Lung (tissue), 17 donors: ENCODE measurements at places on chromosomes 7 and 10.

- H3K4me3 ChIP-seq: no peak overlapping the region
- H3K36me3 ChIP-seq: peaks cover 4% of the 10 kb centered on the region
- no peak overlapping the region for H3K27ac ChIP-seq
- H3K4me1 ChIP-seq: peaks cover 3% of the 10 kb centered on the region
- DNase-seq: no peak
- no peaks in the 10 kb centered on the region for H3K27me3 ChIP-seq
Measured at GRCh38 chr7:112283382-112283910, 77.0 kb downstream of the ZNF277 start.

DNA sequence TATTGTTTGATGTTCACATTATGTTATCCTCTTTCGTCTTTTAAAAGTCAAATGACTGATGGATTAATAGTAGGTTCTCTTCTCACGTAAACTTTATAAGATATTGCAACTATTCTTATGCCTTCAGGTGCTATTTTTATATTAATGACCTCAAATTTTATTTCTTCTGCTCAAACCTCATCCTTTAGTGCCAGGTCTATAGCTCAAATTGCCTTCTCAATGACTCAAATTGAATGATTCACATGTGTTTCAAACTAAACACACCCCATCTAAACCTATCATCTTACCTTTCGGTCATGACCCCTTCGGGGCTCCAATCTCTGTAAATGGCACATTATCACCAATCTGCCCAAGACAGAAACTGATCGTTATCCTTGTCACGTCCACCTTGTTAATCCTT is 22.0 kb upstream of the LIPF start:
- no peaks in the 10 kb centered on the region for H3K4me1 ChIP-seq
- no peak overlapping the region for H3K4me3 ChIP-seq
- H3K36me3 ChIP-seq: no peaks in the 10 kb centered on the region
- no peaks in the 10 kb centered on the region for H3K27me3 ChIP-seq
- H3K27ac ChIP-seq: no peak overlapping the region

- peaks cover 25% of the 10 kb centered on the region for H3K27me3 ChIP-seq
- peak; percentile 84 for DNase-seq
- no peak overlapping the region for H3K4me3 ChIP-seq
- peaks cover 77% of the 10 kb centered on the region for H3K4me1 ChIP-seq
- H3K36me3 ChIP-seq: peaks cover 5% of the 10 kb centered on the region
Measured at GRCh38 chr10:110502851-110503301, 5.2 kb downstream of the DUSP5 start.

GRCh38 chr7:101287032-101287431 is 34.6 kb downstream of the IFT22 start:
- H3K4me3 ChIP-seq: no peak overlapping the region
- H3K27ac ChIP-seq: no peak overlapping the region
- no peaks in the 10 kb centered on the region for H3K36me3 ChIP-seq
- H3K4me1 ChIP-seq: no peaks in the 10 kb centered on the region

DNA sequence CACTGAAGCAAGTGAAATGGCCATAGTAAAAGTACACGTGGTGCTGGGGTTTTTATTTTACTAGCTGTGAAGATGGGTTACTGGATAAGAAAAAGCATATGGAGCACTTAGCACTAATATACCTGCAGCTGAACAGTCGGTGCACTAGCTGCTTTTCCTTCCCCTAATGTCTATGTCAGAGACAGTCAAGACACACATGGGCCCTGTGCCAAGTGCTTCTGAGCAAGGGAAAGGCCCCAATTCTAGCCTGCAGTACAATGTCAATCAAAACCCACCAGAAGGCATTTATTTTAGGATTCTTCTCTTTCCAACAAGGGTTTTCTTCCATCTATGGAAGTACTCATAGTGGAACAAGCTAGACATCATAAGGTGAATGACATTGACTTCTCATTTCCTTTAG is 716.7 kb downstream of the CCSER2 start:
- H3K4me3 ChIP-seq: no peak overlapping the region
- H3K27ac ChIP-seq: no peak overlapping the region
- no peak for DNase-seq
- no peaks in the 10 kb centered on the region for H3K36me3 ChIP-seq
- no peaks in the 10 kb centered on the region for H3K4me1 ChIP-seq

DNA sequence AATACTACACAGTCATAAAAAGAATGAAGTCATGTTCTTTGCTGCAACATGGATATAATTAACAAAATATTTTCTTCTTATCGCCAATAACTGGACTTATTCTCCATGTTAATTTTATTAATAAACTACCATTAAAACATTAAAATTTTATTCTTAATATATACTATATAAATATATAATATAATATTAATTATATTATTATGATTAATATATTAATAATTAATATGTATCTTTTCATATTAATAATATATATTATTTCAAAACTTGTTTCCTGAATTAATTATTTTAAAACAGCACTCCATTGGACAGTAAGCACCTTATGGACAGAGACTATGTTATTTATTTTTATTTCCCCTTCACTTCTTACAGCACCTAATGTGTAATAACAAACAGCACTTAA is 182.8 kb downstream of the ARL4A start:
- H3K36me3 ChIP-seq: no peaks in the 10 kb centered on the region
- DNase-seq: no peak
- no peaks in the 10 kb centered on the region for H3K4me1 ChIP-seq
- no peak overlapping the region for H3K4me3 ChIP-seq
- no peaks in the 10 kb centered on the region for H3K27me3 ChIP-seq
- no peak overlapping the region for H3K27ac ChIP-seq

DNA sequence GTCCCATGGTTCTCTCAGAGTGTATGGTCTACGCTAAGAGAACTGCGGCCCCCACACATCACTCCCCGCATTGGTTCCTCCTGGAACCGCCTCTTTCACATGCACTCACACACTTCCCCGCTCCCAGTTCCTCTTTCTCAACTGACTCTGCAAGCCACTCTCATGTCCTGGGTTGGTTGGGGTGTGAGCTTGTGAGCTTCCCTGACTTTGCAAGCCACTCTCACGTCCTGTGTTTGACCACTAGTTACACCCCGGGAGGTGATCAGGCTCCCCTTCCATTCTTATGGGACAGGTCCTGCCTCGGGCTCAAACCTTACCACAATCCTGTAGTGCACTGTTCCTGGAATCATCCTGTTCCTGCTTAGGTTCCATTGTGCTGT is 105.0 kb downstream of the TRIM24 start:
- H3K27me3 ChIP-seq: no peaks in the 10 kb centered on the region
- H3K27ac ChIP-seq: no peak overlapping the region
- DNase-seq: no peak

GRCh38 chr10:124037784-124038183 is 55.6 kb downstream of the CHST15 start:
- no peaks in the 10 kb centered on the region for H3K4me1 ChIP-seq
- H3K4me3 ChIP-seq: no peak overlapping the region
- no peaks in the 10 kb centered on the region for H3K27me3 ChIP-seq
- no peak overlapping the region for H3K27ac ChIP-seq
- no peak for DNase-seq
- peaks cover 19% of the 10 kb centered on the region for H3K36me3 ChIP-seq

GRCh38 chr10:113648478-113648877 is 15.4 kb downstream of the NRAP start:
- DNase-seq: no peak
- H3K27me3 ChIP-seq: no peaks in the 10 kb centered on the region
- peaks cover 8% of the 10 kb centered on the region for H3K36me3 ChIP-seq

GRCh38 chr7:139360948-139361307 is 1.2 kb downstream of the LUC7L2 start:
- no peak for DNase-seq
- H3K36me3 ChIP-seq: no peaks in the 10 kb centered on the region
- H3K27ac ChIP-seq: no peak overlapping the region
- peak overlapping the region; percentile 68 for H3K4me3 ChIP-seq
- H3K4me1 ChIP-seq: peaks cover 26% of the 10 kb centered on the region
- no peaks in the 10 kb centered on the region for H3K27me3 ChIP-seq

GRCh38 chr7:139118234-139118804 is 8.8 kb upstream of the ZC3HAV1 start:
- H3K27me3 ChIP-seq: no peaks in the 10 kb centered on the region
- H3K4me3 ChIP-seq: no peak overlapping the region
- no peak for DNase-seq
- no peaks in the 10 kb centered on the region for H3K4me1 ChIP-seq
- H3K36me3 ChIP-seq: no peaks in the 10 kb centered on the region

GRCh38 chr10:15485027-15485426 is 113.9 kb upstream of the FAM171A1 start:
- no peak for DNase-seq
- H3K27ac ChIP-seq: no peak overlapping the region
- no peak overlapping the region for H3K4me3 ChIP-seq
- no peaks in the 10 kb centered on the region for H3K27me3 ChIP-seq

DNA sequence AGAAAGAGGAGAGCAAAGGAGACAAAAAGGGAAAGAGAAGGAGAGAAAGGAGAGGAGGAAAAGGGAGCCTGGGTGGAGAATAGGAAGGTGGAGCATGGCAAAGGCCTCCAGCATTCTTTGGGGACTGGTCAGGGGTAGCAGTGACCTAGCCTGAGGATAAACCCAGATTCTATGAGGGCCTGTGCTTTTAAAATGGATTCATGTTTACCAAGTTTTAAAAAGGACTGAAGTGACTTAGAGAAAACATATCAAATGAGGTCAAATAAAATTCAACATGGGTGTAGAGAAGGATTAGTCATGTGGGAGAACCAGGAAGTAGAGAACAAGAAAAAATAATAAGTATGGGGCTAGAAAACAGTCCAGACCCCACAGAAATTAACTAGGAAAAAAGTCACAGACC is 20.7 kb downstream of the CREB3L2 start:
- no peak overlapping the region for H3K4me3 ChIP-seq
- H3K27me3 ChIP-seq: no peaks in the 10 kb centered on the region
- H3K27ac ChIP-seq: no peak overlapping the region
- DNase-seq: no peak
- no peaks in the 10 kb centered on the region for H3K36me3 ChIP-seq
- H3K4me1 ChIP-seq: peaks cover 36% of the 10 kb centered on the region

- peaks cover 13% of the 10 kb centered on the region for H3K36me3 ChIP-seq
- H3K4me3 ChIP-seq: no peak overlapping the region
- H3K4me1 ChIP-seq: no peaks in the 10 kb centered on the region
- no peaks in the 10 kb centered on the region for H3K27me3 ChIP-seq
Measured at GRCh38 chr10:49837051-49837478, 74.9 kb upstream of the OGDHL start.

DNA sequence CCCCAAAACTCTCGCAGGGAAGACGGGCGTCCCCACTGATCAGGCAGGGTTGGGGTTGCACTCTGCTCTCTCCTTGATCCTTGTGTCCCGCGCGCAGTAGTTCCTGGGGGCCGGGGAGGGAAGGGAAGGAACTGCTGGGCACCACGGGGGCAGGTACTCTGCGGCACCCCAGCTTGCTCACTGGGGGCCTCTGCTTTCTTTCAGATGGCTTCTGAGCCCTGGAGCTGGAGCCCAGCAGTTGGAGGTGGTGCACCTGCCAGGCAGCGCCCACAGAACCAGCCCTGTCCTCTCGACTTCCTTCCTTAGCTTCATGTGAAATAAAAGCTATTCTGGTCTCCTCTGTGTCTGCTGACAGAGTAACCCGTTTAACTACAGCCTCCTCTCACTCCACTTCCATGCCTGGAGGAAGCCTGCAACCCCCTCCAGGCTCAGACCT is 12.2 kb downstream of the PLAC9 start:
- H3K36me3 ChIP-seq: peaks cover 4% of the 10 kb centered on the region
- H3K27ac ChIP-seq: no peak overlapping the region
- no peaks in the 10 kb centered on the region for H3K4me1 ChIP-seq
- H3K4me3 ChIP-seq: no peak overlapping the region
- no peaks in the 10 kb centered on the region for H3K27me3 ChIP-seq

DNA sequence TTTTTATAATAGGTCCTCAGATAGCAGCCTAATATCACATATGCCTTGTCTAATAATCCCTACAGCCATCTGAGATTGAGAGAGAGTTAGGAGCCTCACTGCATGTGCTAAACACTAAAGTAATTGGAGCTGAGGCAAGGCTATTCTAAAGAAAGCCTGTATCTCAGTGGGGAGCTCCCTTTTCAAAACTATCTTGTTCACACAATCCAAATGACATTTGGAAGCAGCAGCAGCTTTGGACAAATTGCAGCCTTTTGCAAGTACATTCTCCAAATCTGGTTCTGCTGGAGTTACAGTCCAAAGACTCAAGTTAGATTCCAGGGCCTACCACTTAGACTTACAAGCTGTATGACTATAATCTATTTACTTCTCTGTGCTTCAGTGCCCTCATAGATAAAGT is 104.5 kb downstream of the MACC1 start:
- H3K4me1 ChIP-seq: no peaks in the 10 kb centered on the region
- DNase-seq: no peak
- H3K27ac ChIP-seq: no peak overlapping the region
- no peaks in the 10 kb centered on the region for H3K27me3 ChIP-seq

DNA sequence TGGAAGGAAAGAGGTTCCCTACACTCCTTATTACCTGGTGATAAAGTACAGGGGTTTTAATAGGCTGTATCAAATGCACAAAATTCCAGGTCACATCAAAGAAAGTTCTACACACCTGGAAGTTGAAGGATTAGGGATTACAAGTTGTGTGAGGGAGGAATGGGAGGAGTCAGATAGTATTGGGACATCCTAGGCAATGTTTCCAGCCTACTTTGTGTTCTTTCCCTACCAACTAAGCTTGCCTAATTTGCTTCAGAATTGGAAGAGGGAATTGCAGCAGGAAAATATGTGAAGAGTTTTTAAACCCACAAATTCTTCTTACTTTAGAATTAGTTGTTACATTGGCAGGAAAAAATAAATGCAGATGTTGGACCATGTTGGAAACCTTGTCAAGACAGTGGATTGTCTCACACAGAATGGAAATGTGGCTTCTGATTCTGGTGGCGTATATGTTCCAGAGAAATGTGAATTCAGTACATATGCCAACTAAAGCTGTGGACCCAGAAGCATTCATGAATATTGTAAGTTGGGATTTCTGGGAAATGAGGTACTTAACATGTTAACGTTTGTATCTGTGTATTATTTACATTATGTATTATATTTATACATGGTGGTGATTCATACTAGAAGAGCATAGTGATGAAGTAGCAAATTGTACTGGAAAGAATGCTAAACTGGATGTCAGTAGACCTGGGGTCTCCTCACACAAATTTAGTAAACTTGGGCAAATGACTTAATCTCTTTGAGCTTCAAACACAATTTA is at the start of gene LIPM:
TSS of gene LIPM (plus strand) at position 208 of the 763 bp plus-strand sequence. CDS start at position 375, 167 bp downstream.
- H3K4me1 ChIP-seq: no peaks in the 10 kb centered on the region
- DNase-seq: no peak
- H3K4me3 ChIP-seq: no peak within 1 kb of the TSS

DNA sequence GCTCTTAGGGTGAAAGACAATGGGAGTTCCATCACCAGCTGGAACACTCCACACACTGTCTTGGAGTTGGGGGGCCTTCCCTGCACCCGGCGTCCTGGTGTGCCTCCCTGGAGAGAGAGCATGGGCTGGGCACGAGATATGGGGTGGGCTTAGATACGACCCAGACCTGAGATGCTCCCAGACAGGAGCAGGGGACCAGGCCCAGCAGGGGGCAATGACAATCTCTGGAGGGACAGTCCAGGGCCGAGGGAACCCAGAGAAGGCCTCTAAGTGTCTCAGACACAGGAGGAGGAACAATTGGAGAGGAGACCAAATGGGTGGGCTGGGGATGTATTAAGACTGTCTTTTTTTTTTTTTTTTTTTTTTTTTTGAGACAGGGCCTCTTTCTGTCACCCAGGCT is 40.0 kb downstream of the MYL10 start:
- DNase-seq: no peak
- H3K36me3 ChIP-seq: no peaks in the 10 kb centered on the region
- H3K27ac ChIP-seq: no peak overlapping the region
- H3K4me3 ChIP-seq: no peak overlapping the region
- no peaks in the 10 kb centered on the region for H3K4me1 ChIP-seq
- no peaks in the 10 kb centered on the region for H3K27me3 ChIP-seq

- DNase-seq: peak; percentile 68
- no peaks in the 10 kb centered on the region for H3K27me3 ChIP-seq
- no peaks in the 10 kb centered on the region for H3K36me3 ChIP-seq
- no peak overlapping the region for H3K27ac ChIP-seq
- H3K4me3 ChIP-seq: no peak overlapping the region
- H3K4me1 ChIP-seq: peaks cover under 1% of the 10 kb centered on the region
Measured at GRCh38 chr7:20359341-20359963, 28.8 kb downstream of the ITGB8 start.
